ENCODE measurements at places on chromosomes 2 and 18.

DNA sequence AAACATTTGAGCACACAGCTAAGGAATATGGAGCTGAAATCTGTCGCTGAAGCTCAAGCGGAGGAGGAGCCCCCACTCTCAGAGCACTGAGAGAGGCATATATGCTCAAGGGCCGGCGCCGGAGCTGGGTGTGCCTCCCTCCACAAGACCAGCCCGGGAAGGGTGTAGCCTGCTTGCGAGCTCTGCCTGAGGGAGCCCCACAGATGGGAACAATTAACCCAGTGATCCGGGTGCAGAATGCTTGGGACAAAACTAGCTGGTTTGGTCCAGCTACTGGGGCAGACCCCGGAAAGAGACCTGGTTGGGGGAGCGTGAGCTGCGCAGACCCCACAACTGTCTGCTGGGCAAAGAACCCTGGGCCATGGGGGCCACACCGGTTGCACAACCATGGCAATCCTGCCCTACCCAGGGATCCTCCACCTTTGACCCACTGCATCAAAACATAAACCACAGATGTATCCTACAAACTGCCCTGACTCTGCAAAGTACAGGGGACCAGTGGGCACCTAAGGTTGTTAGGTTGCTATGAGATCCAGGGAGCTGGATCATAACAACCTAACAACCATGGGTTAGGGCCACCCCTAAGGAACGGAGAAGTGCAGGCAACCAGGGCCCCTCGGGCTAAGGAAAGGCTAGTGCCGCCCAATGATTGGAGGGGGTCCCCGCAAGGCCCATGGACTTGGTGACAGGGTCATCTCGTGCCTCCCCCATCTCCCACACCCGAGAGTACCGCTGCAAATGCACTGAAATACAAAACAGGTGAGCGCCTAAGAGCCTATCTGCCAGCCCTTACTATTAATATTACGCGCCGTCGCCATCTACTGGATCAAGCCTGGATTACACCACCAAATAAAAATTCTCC is 53.4 kb upstream of the SCN1A start:
- DNase-seq = no peak

- DNase-seq = no peak
Measured at GRCh38 chr2:178770518-178770917, 36.7 kb downstream of the TTN start.

- no peak for DNase-seq
Measured at GRCh38 chr2:64376926-64377325, 77.0 kb upstream of the LGALSL start.

DNA sequence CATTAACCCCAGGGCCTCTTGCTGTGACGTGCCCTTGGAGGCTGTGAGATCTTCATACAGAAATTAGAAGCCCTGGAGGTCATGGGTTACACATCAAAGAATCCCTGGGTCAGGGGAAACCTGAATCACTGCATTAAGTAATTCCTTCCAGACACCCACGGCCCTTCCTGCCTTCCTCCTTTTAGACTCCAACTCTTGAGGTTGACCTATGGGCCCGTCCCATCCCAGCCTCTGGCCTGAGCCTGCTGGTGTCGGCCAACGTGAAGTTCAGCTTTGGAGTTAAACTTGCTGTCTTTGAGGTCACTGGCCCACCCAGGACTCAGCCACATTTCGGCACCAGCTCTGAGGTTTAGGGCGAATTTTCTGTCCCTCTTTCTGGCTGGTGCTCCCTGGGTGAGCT is 198.3 kb downstream of the ACKR3 start:
- DNase-seq = no peak

- no peak for DNase-seq
Measured at GRCh38 chr18:3441290-3441689, 8.7 kb upstream of the TGIF1 start.

DNA sequence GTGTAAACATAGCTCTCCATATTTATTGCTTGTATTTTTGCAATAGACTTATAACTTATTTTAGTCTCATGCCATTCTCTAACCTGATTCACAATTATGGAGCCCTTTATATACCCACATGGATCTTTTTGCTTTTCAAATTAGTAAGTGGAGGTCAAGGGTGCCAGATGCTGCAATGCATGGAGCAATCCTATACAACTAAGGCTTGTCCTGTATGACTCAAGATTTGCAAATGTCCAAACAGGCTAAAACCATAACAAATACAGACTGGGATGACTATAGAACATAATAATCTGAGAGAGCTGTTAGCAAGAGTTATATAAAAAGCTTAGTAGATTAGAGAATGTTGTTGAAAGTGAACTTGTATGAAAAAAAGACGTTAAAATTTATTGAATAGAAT is 690.4 kb upstream of the NRXN1 start:
- no peak for DNase-seq

GRCh38 chr2:129800686-129801085 is 178.8 kb upstream of the RAB6C start:
- no peak for DNase-seq

GRCh38 chr2:120319686-120320317 is 26.1 kb upstream of the INHBB start:
- no peak for DNase-seq

DNA sequence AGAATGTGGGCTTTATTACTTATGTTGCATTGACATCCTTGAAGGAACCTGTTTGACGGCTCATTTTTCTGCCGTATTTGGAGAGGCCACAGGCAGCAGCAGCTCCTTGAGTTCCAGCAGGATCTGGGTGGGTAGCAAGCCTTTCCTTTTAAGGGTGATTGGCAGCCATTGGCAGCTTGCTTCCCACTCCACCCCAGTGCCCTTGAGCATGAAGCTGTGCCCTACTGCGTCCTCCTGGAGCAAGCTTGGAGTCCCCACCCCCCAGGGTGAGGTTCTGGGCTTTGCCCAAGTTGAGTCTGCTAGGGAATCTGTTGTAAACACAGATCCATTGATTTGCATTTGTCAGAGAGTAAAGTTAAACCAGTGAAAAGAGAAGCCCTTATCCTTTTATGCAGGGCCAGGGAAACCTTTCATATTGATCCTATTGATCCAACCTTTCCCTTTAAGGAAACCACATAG is 9.2 kb downstream of the ONECUT2 start:
- DNase-seq = no peak

- DNase-seq = no peak
Measured at GRCh38 chr2:156908825-156909224, 348.7 kb upstream of the GALNT5 start.

GRCh38 chr2:212495046-212495445 is 43.6 kb downstream of the ERBB4 start:
- no peak for DNase-seq

- no peak for DNase-seq
Measured at GRCh38 chr2:227127201-227127600, 36.8 kb downstream of the COL4A4 start.

DNA sequence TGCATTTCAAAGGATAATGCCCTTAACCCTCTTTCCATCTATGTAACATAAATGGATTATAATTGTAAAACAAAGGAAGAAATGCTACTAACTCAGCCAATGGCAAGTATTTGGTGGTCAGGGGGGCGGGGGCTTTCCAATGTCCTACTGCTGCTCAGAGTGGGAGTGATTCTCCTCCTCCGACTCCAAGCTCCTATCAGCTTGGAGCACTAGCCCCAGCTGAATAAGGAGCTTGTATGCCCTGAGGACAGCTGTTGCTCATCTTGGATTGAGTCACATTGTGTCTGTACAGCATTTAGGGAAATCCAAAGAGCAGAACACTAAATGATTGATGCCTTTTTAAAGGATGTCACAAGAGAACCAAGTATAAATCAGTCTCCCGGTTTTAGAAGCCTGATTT is 105.6 kb upstream of the ZNF521 start:
- no peak for DNase-seq

DNA sequence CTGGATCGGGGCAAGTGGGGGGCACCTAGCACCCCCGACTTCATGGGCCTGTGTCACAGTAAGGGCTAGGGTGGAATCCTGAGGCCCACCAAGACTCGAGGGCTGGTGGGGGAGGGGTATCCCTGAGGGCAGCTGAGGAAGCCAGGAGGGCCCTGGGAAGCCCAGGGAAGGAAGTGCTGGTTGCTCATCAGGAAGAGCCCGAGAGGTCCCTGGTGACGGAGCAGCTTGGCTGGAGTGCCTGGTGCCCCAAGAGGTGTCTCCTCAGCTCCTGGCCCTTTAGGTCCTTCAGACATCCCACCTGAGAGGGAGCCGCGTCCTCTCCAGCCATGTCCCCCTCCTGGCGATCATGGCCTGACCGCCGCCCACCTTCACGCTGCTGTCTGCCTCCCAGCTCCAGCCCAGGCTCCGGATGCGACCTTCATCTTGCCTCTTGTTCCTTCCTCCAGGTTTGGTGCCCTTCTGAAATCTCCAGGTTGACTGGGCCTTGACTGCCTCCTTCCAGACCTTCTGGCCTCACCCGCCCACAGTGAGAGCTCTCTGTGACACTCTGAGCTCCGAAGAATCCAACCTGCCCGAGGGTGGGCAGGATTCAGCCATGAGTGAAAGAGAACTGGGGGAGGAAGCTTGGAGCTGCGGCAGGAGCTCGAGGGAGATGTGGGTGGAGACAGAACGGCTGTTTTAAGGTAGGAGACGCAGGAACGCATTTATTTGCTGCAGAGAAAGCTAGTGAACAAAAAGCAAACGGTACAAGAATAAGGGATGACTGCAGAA is 42.7 kb upstream of the SEMA4C start:
- no peak for DNase-seq

DNA sequence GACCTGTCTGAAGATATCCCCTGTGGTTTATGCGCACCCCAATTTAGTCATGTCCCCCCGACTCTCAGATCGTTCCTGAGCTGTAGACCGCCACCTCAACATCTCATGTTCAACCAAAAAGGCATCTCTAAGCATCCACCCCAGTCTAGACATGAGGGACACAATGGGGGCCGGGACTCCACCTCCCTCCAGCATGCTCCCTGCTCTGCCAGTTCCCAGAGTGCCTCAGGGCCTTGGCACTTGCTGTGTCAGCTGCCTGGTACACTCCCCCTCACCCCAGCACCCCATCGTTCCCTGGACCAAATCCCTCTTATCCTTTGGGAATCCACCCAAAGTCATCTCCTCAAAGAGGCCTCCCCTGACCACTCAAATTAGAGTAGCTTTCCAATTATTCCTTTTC is 22.2 kb downstream of the TNS1 start:
- no peak for DNase-seq

- DNase-seq = no peak
Measured at GRCh38 chr2:219072741-219073250, 12.1 kb upstream of the IHH start.

DNA sequence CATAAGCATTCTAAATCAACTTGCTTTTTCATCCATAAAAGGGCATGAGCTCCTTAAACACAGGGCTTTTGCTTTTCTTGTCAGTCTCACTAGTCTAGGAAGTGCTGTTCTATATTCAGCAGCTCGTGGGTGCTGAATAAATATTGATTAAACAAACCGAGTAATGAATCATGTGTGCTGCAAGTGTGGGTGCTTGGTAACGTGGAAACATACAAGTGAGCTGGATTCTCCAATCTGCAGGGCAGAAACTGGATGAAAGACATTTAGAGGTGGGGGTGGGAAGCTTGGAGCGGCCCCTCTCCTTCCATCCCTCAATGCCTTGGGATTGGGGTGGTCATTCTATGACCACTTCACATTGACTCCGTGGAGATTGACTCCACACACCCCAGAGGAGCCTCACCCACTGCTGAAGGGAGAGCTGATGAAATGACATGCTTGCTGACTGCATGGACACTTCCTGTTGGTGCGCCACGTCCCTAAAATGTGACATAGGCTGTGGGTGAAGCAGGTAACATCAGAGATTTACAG is 114.6 kb downstream of the DOCK10 start:
- DNase-seq = peak; percentile 69

DNA sequence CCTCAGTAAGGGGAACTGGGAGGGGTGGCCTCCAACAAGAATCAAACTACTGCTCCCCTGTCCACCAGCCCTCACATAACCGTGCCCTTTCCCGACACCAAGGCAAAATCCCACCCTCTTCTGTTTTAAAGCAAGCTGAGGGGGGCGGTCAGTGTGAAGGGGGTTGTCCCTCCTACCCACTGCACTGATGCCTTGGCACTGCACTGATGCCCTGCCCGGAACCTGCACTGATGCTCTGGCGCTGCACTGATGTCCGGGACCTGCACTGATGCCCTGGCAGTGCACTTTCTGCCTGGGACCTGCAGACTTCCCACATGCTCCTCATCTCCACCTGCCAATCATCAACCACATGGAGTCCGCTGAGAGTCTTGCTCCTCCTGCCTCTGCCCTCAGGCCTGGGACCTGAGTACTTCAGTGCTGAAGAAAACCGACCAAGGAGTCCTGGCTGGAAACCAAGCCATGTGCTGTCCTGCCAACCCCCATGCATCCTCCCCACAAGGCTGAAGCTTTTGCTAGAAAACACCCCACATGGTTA is 179.5 kb downstream of the SMAD2 start:
- DNase-seq = no peak

GRCh38 chr2:166592750-166593149 is 98.7 kb upstream of the SCN7A start:
- no peak for DNase-seq

DNA sequence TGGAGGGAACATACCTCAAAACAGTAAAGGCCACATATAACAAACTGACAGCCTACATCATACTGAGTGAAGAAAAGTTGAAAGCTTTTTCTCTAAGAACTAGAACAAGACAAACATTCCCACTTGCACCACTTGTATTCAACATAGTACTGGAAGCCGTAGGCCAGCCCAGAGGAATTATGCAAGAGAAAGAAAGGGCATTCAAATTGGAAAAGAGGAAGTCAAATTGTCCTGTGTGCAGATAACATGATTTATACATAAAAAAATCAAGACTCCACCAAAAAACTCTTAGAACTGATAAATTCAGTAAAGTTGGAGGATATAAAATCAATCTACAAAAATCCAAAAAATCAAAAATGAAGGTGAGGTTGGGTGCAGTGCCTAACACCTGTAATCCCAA is 8.0 kb upstream of the KDM3A start:
- no peak for DNase-seq

DNA sequence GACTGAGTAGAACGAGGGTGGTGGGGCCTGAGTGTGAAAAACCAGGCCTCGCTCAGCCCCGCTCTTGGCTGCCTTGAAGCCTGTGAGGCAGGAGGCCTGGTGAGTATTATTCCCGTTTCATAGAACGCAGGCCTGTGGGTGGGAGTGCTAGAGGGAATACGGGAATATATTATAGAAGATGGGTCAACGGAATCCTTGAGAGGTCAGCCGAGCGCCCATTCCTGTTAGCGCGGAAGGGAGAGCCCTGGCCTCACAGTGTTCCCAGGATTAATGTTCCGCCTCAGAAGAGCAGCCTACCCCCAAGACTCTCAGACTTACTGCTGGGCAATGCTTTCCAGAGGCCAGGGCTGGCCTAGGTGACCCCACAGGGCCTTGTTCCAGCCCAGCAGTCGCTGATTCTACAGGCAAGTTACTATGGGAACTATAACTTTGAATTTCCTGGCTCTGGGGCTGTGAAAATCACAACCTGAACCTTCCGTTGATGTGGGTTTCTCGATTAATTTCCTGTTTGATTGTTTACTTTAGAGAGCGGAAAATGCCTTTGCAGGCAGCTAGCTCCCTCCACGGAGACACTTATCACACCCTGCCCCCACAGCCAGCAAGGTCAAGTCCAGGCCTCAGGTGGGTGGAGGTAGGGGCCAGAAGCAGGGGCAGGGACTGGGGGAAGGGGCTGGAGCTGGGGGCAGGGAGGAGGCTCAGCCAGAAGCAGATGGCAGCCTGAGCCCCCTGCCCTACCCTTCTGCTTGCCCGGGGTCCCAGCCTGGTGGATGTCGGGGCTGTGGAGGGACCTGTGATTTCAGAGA is 108.3 kb downstream of the SMAD7 start:
- DNase-seq = peak; percentile 32

GRCh38 chr18:37055137-37055802 is 226.3 kb downstream of the KIAA1328 start:
- DNase-seq = no peak
